ENCODE measurements at places on chromosomes 1 and 21. TPM values are rescaled to one million over a fixed set of nuclear protein-coding genes. Genes with fewer than 3 reads are reported as not detected.
A peak's percentile ranks its signal among the peaks of the same experiment; 100 is the strongest.

- DNase-seq: no peak
These were observed 66.8 kb downstream of the TBCE start for GRCh38 chr1:235434001-235434400.

GRCh38 chr21:34520281-34520680 is 8.3 kb upstream of the KCNE1 start:
- no peak for DNase-seq

- DNase-seq: no peak
These were observed 189.8 kb upstream of the PLXNA2 start for GRCh38 chr1:208433971-208434370.

DNA sequence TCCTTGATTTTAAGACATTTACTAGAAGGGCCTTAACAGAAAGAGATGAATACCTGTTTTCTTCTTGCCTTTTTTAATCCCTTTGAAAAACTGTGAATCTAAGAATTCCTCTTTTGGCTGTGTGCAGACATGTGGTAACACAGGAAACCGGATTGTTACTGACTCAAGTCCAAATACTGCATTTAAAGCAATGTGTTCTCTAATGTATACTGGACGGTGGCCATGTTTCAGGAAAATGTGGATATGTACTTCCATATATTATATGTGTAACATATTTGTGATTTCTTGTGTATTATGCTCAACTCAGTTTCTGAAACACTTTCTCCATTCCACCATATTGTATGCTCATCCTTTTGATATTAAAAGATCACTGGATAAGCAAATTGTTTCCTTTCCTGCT is 185.1 kb downstream of the LRRC7 start:
- no peak for DNase-seq

DNA sequence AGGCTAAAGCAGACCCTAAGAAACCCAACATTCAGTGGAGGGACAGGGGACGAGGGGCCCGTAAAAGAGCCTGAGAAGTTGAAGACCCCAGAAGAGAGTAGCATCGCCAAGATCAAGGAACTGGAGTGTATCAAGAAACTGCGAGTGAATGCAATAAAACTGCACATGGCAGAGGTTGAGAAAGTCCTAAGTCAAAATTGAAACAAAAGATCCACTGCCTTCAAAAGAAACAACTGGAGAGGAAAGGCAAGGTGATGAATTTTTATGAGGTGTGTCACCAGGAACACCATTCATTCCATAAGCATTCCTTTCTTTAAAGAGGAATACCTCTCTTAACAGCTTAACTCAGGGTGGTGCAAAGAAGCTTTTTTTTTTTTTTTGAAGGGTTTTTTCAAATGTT is 38.3 kb upstream of the ADORA3 start:
- DNase-seq: no peak

DNA sequence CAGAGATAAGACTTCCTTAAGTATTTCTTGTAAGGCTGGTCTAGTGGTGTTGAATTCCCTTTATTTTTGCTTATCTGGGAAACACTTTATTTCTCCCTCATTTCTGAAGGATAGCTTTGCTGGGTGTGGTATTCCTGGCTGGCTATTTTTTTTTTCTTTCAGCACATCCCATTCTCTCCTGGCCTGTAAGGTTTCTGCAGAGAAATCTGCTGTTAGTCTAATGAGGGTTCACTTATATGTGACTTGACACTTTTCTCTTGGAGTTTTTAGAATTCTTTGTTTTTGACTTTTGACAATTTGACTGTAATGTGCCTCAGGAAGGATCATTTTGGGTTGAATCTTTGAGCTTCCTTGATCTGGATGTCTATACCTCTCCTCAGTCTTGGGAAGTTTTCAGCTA is 61.5 kb downstream of the DIPK1A start:
- no peak for DNase-seq

DNA sequence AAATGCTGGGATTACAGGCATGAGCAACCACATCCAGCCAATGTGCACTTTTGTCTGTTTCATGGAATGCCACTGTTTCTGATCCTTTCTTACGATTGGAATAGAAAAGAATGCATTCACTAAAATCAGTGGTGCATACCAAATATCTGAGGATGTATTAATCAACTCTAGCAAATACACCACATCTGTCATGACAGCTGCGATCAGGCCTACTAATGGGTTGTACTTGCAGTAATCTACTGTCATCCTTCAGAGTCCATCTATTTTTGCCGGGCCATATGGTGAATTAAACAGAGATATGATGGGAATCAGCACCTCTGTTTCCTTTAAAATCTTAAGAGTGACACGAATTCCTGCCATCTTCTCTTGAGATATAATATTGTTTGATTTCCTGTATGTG is 8.5 kb upstream of the USP1 start:
- DNase-seq: no peak

DNA sequence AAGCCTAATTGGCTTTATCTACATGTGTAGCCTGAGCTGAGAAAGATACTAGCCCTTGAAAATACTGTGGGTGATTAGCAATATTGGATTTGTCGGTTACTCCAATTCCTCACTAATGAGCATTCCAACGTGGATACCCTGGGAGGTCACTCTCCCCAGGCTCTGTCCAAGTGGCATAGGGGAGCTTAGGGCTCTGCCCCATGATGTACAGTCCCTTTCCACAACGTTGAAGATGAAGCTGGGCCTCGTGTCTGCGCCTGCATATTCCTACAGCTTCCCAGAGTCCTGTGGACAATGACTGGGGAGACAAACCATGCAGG is 2.6 kb downstream of the RCC1 start:
- no peak for DNase-seq

DNA sequence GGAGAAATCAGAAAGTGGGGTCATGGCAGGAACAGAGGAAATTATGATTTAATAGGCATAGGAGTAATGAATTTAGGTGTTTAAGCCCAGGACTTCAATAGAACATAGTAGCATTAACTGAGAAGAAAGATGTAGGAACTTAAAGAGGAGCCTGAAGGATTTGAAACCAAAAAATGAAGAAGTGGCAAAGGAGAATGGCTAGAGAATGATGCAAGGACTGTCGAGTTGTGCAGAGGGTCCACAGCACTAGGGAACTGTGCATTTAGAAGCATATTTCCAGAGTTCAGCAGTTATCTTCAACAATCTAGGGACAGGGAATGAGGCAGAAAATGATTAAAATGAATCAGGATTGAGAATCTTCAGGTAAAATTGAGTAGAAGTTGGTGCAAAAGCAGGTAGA is 328.1 kb upstream of the LYPLAL1 start:
- DNase-seq: no peak

DNA sequence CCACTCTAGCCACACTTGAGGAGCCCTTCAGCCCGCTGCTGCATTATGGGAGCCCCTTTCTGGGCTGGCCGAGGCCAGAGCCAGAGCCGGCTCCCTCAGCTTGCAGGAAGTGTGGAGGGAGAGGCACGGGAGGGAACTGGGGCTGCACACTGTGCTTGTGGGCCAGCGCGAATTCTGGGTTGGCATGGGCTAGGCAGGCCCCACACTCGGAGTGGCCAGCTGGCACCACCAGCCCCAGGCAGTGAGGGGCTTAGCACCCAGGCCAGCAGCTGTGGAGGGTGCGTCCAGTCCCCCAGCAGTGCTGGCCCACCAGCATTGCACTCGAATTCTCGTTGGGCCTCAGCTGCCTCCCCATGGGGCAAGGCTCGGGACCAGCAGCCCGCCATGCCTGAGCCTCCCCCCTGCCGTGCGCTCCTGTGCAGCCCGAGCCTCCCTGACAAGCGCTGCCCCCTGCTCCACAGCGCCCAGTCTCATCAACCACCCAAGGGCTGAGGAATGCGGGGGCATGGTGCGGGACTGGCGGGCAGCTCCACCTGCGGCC is 785.9 kb upstream of the TPTE start:
- DNase-seq: no peak

- DNase-seq: no peak
These were observed 40.6 kb downstream of the SCP2 start for GRCh38 chr1:52967666-52968065.

DNA sequence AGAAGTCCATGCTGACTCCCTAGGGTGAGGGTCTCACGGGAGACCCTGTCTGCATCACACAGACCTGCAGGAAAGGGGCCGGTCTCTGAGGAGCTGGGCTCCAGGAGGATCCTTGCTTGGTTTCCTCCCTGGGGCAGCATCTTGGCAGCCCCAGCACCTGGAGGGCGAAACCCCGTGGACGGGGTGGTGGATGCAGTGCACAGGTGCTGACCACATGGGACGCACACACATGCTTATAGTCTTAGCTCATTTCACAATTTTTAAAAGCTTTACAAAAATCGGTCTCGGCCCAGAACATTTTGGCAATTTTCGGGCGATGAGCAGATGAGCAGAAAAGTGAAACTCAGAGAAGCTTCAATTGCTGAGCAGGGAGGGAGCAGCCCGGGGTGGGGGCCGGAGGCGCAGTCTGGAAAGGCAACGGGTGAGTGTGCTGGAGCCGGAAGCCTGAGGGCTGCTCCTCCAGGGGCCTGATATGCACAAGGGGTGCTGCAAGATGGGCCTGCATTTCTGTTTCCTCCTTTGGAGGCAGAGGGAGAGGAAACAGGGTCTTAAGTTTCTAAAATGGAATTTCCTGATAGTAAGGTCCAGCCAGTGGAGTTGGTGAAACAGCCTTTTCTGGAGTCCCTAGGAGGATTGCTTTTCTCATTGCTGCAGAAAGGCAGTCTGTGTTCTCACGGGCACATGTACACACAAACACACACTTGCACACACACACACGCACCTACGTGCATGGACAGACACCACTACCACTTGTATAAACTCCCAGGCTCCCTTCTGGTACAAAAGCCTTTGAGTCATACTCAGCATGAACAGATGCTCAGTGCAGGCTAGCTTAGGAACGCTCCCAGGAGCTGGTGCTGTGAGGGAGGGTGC is 60.6 kb downstream of the SCCPDH start:
- DNase-seq: no peak

GRCh38 chr21:26847921-26848320 is 2.7 kb upstream of the ADAMTS1 start:
- no peak for DNase-seq

DNA sequence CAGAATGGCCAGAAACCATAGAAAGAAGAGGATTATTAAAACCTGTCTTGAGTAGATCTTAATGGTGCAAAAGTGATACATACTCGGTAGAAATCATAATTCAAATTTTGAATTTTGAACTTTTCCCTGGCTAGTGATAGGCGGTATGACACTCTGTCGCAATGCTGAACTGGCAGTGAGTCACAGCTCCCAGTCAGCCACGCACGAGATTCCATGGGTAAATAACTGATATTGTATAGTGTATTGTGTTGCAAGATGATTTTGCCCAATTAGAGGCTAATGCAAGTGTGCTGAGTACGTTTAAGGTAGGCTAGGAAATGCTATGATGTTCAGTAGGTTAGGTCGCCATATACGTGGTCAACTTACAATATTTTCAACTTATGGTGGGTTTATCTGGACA is 207.0 kb downstream of the SIPA1L2 start:
- no peak for DNase-seq

- no peak for DNase-seq
These were observed 108.7 kb upstream of the DUSP10 start for GRCh38 chr1:221850470-221851187.

- no peak for DNase-seq
These were observed 15.8 kb downstream of the TMCC2 start for GRCh38 chr1:205243350-205244191.

- DNase-seq: no peak
These were observed 30.0 kb upstream of the PM20D1 start for GRCh38 chr1:205879974-205880373.

GRCh38 chr1:184186167-184186566 is 134.6 kb downstream of the TSEN15 start:
- DNase-seq: no peak

GRCh38 chr1:44694863-44695478 is 20.5 kb downstream of the ARMH1 start:
- peak; percentile 82 for DNase-seq

DNA sequence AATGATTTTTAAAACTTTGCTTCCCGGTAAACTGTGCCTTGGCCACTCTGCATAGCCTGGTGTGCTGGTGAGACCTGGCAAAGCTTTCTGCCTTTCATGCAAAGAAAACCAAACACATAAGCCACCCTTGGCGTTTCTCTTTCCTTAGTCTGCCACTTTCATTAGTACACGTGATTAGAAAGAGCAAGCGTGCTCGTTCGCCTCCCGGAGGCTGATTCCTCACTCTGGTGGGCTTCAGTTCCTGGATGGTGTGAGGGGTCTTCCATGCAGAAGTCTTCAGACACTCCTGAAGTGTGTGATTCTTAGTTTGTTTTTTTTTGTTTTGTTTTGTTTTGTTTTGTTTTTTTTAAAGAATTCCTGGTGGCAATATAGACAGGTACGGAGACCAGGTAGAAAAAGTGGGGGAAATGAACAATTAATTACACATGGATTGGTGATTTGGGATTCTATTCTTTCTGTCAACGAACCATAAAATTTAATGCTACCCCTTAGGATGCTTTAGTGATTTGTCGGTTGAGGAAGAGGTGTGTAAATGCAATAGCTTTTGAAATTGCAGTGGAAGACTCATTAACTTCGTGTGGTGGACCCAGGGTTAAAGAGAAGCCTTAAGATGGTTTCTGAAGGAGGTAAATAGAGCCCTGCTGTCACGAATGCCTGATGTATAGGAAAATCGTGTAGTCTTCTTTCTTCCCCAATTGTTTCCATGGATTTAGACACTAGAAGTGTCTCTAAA is 2.1 kb downstream of the GALNT2 start:
- DNase-seq: no peak

DNA sequence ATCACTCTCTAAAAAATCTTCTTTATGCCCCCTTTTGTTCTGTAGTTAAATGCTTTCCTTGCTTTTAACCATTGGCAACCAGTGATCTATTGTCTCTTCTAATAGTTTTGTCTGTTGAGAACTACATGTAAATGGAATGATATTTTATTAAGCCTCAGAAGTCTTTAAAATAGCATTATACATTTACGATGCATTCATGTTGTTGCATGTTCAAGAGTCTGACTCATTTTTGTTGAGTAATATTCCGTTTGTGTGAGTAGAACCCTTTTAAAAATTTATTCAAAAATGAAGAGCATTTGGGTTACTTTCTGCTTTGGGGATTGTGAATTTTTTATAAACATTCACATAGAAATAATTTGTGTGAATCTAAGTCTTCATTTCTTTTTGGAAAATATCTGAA is 1352.9 kb downstream of the NCAM2 start:
- no peak for DNase-seq

- no peak for DNase-seq
These were observed 42.5 kb upstream of the DISC1 start for GRCh38 chr1:231584117-231584516.

The GBP4 gene
- total RNA-seq: 4.3 TPM

The UBE2U gene
- not detected for total RNA-seq

The OR2M3 gene
- total RNA-seq: not detected

The IGSF3 gene
- total RNA-seq: 18.0 TPM

The HSF2BP gene
- 0.48 TPM for total RNA-seq

The SLC35A3 gene
- total RNA-seq: 11.8 TPM

The ADGRB2 gene
- 0.27 TPM for total RNA-seq

The DHRS3 gene
- total RNA-seq: 1.8 TPM

The RSPH1 gene
- 0.27 TPM for total RNA-seq

The BTBD8 gene
- 0.27 TPM for total RNA-seq

The HJV gene
- total RNA-seq: not detected

Measured in GM12878 (cell line).